Vein endothelial cell (primary cell): ENCODE measurements at places on chromosomes 11 and 22. TPM values are rescaled to one million over a fixed set of nuclear protein-coding genes. Genes with fewer than 3 reads are reported as not detected.

The CASP4 gene
- total RNA-seq: 147 and 277 TPM in 2 replicates

The VSIG10L2 gene
- not detected in 2 replicates for total RNA-seq

The KRTAP5-1 gene
- not detected in 2 replicates for total RNA-seq

The PNPLA5 gene
- not detected in 2 replicates for total RNA-seq

The CCDC89 gene
- total RNA-seq: not detected in 2 replicates

The HSPB2 gene
- total RNA-seq: not detected in 2 replicates

The THRSP gene
- total RNA-seq: not detected in 2 replicates

The NLRP6 gene
- not detected in 2 replicates for total RNA-seq

The C11orf65 gene
- 0.10 and 0.33 TPM in 2 replicates for total RNA-seq

The PDGFD gene
- 9.5 and 21.9 TPM in 2 replicates for total RNA-seq

The SPDYC gene
- not detected in 2 replicates for total RNA-seq

The FAM181B gene
- under 0.01 TPM in 2 replicates for total RNA-seq

The FIBIN gene
- total RNA-seq: not detected in 2 replicates

The SLC7A4 gene
- under 0.01 TPM in 1 of 2 replicates, not detected in the other for total RNA-seq

The CDKN1C gene
- total RNA-seq: 5.6 and 8.2 TPM in 2 replicates

The INPP5J gene
- 0.19 and 0.33 TPM in 2 replicates for total RNA-seq

The OR10D3 gene
- total RNA-seq: not detected in 2 replicates

The MS4A6E gene
- not detected in 2 replicates for total RNA-seq

The PGA5 gene
- total RNA-seq: not detected in 2 replicates
